GM23338 (cell line): ENCODE measurements at places on chromosomes 3 and 15. TPM values are rescaled to one million over a fixed set of nuclear protein-coding genes. Genes with fewer than 3 reads are reported as not detected.

STRIT1 gene
- 1.5 and 1.6 TPM in 2 replicates for polyA plus RNA-seq

VGLL3 gene
- 1.4 TPM in 2 replicates for polyA plus RNA-seq

CACNA2D2 gene
- 4.7 and 5.4 TPM in 2 replicates for polyA plus RNA-seq

C3orf85 gene
- not detected in 2 replicates for polyA plus RNA-seq

PPM1L gene
- polyA plus RNA-seq: 2.9 and 3.9 TPM in 2 replicates

ZNF860 gene
- 2.7 and 5.2 TPM in 2 replicates for polyA plus RNA-seq
